ENCODE measurements at places on chromosomes 1 and 21.

DNA sequence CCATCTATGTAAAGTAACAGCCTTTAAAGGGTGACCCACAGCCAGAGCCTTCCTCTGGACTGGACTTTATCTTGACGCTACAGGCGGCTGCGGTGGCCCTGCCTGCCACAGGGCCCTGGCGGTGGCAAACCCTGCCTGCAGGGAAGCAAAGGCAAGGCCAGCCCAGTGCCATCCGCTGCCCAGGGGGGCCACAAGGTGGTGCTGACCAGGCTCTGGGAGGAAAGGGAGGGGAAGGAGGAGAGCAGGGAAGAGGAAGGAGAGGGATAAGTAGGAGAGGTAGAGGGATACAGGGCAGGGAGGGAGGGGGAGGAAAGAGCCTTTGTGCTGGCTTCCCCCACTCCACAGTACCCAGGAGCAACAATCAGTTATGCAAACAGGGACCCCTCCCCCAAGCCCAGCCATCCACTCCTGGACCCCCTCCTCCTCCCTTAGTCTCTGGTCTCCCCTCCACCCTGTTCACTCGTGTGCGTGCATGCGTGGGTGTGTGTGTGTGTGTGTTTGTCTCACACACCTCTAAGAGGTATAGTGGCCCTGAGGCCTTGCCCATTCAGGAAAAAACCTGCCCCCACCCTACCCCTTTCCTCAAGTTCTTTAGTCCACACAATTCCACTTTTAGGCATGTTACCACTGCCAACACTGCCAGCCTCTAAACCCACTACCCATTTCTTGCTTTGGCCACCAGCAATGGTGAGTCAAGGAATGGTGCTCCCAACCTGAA, 30.3 kb downstream of the SSBP3 start:
- no peak for DNase-seq

- no peak for DNase-seq
Measured at GRCh38 chr1:158819461-158820443, 11.4 kb upstream of the MNDA start.

GRCh38 chr1:20717452-20718342, at the start of gene KIF17:
Gene KIF17 (minus strand): TSS chr1:20718007. CDS start chr1:20717706, 301 bp downstream.
- DNase-seq, result peak; percentile 72

- no peak for DNase-seq
Measured at GRCh38 chr1:43431676-43432075, 22.1 kb downstream of the HYI start.

DNA sequence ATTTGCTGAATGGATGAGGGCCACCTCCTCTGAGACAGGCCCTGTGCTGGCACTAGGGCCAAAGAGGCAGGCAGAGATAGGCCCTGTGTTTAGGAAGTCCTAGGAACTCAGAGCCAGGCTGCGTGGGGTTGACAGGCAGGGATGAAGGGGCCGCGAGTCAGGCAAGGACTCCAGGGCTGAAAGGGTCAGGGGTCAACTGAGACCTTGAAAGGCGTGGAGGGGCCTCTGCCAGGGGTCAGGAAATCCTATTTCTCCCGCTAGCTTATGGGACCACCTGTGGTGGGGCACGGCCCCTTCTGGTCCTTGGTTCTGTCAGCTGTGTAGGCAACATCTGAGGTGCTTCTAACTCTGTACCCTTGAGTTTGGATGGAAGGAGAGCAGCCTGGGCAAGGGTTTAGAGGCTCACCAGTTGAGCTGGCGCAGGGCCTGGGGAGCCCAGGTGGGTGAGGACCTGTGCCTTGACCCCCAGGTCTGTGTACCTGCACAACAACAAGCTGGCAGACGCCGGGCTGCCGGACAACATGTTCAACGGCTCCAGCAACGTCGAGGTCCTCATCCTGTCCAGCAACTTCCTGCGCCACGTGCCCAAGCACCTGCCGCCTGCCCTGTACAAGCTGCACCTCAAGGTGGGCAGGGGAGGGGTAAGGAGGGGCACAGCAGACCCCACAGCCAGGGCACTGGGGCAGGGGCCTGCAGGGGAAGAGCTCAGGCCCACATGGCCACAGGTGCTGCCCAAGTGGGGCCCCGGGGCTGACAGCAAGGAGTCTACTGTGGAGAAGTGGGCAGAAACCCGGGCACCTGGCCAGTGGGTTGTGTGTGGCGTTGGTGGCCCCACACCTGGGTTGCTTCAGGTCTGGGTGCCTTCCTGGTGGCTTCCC, 14.9 kb downstream of the PODN start:
- DNase-seq, result no peak

DNA sequence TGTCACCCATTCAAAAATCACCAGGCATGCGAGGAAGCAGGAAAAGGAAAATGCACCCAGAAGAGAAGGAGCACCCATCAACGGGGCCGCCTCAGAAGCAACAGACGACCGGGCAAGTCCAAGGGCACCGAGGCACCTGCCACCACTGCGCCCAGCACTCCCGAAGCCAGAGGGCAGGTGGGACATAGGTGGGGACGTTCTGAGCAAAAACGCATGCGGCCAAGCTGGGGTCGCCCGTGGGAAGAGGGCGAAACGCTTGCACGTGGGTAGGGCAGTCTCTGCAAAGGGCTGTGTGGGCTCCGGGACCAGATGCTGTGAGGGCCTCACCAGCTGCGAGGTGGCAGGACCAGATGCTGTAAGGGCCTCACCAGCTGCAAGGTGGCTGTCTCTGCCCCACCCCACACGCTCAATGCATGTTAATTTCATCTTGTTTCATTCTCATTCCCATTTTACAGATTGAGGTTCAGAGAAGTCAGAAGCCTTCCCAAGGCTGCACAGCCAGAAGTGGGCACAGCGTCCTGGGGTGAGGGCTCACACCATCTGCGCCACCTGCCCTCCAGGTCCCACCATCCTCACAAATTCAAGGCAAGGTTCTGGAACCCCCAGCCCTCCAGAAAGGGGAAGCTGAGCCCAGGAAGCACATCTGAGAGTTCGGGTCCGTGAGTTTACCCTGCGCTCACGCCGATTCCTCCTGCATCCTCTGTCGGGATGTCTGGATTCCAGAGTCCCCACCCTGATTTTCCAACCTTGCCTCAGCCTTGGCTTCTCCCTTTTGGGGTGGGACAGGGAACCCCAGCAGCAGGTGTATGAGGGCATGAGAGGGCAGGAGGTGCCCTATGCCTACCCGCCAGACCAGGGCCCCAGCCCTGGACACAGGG, 8.2 kb upstream of the SAMD11 start:
- DNase-seq, result no peak

GRCh38 chr21:34890470-34890723, 158.7 kb downstream of the RUNX1 start:
- no peak for DNase-seq

- peak; percentile 40 for DNase-seq
Measured at GRCh38 chr1:27487966-27488884, 1.7 kb downstream of the WASF2 start.

- DNase-seq, result no peak
Measured at GRCh38 chr1:200653022-200653462, 16.7 kb downstream of the DDX59 start.

DNA sequence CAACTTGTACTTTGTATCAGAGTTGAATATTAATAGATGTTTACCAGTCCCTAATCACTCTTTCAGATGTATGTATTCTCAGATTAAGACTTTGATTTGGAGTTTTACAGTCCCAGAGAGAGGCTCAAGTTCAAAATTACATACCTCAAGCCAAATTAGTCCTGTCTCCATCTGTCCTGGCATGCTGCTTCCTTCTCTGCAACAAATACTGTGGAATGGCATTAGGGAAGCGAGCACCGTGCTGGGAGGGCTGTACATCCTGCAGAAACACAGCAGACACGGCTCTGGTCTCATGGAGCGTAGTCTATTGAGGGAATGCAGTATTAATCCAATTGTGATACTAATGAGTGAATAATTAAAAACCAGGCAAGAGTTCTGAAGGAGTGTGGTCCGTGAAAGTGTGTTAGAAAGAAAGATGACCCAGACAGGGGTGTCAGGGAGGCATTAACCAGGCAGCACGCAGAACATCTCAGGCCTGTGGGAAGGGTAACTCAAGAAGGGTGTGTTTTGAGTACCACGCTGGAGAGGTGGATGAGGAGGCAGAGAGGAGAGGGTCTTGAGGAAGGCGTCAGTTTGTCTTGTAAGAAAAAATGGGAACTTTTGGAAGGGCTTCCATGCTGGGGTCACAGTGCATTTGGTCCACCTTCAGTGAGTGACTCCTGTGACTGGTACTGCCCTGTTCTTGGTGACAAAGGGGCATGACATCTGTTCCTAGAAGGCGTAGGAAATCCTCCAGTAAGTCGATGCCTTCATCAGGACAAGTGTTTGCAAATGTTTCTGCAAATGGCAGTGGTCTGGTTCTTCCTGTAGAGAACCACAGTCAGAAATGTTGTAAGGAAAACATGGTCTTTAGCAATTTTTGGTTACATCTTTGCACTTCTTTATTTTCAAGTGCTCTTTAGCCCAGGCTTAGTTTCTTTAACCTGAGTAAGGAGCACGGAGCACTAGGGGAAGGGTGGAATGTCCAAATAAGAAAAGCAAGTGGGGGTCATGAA, 1.6 kb downstream of the RAB4A start:
- DNase-seq, result peak; percentile 21

GRCh38 chr1:46153228-46153627, 20.8 kb upstream of the PIK3R3 start:
- no peak for DNase-seq

- DNase-seq, result peak; percentile 33
Measured at GRCh38 chr1:113782406-113782805, 23.1 kb upstream of the PHTF1 start.

DNA sequence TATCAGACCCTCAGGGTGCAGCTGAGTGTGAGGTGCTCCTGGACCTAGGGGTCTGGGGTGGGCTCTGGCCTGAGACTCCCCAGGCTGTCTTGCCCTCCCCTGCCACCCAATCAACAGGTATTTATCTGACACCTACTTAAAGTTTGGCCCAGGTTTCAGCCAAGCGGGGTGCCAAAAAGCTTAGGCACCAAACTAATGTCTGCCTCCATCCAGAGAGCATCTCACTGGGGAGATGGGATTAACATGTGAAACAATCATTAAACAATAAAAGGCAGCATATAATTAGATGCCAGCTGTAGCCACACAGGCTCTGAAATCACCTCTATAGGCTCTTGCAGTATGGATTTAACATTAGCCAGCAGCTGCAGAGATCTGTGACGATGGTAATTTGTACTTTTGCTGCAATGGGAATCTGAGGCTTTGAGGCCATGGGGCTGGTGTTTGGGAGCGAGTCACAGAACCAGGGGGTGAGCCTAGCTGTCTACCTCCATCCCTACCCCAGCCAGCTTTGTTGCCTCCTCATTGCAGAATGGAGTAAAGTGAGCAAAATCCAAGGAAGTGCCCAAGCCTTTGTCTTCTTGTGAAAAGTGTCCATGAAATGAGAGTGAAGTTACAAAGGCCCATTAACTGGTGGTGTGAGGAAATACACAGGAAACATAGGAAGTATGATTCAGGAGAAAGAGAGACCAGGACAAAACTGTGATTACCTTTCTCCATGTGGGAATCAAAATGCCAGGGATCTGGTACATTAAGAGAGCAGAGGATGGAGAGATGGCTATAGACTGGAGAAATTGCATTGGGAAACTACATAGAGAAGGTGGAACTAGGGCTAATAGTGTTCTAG, 36.1 kb downstream of the EIF2D start:
- DNase-seq, result peak; percentile 17

All from cardiac fibroblast (primary cell).